ENCODE measurements at places on chromosomes 3 and 15.

DNA sequence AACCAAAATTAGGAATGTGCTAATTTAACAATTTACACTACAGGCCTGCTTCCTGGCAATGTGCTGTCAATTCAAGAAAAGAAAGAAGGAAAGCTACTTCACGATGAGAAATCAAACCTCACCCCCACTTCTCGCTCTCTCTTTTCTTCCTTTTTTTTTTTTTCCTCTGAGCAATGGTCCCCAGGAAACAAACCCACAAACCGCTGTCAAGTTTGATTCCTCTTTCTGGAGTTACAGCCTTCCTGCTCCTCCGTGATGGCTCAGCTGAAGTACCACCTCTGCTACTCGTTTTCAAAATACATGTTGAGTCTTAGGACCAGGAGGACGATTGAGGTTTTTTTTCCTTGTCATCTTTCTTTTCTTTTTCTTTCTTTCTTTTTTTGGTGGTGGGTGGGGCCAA, 3.4 kb upstream of the TRIM71 start:
- no peak for DNase-seq

GRCh38 chr3:34567266-34567665, 768.8 kb downstream of the PDCD6IP start:
- no peak for DNase-seq

DNA sequence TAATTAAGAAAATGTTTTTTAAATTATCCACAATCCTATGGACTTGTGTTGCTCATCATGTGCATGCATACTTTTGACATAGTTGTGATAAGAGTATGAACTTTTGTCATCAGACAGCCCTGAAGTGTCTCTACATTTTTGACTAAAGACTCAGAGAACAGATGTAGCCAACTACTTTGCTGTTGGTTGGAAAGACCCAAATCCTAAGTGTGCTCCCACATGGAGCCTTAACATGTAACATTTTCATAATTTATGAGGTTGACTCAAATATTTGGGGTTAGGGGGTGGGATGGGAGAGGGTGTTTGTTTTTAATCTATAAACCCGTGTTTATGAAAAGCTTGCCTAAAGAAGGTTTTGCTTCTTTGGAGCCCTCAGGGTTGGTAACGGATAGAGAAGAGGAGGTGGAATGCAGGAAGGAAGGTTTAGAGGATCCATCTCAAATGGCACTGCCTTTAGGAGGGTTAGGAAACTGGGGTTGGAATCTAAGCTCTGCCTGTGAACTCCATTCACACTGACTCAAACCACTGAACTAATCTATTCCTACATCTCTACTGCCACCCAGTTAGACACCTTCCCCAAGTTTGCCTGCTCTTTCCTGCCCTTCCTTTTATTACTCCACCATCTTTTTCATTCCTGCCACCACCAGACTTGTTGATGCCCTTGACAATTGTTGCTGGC, 3.7 kb downstream of the BOC start:
- no peak for DNase-seq

GRCh38 chr15:87193481-87193880, 1063.1 kb downstream of the NTRK3 start:
- no peak for DNase-seq

GRCh38 chr3:194046995-194047645, 88.8 kb upstream of the HES1 start:
- DNase-seq: no peak

- no peak for DNase-seq
Observed at GRCh38 chr3:80259736-80260135, 491.9 kb upstream of the ROBO1 start.

DNA sequence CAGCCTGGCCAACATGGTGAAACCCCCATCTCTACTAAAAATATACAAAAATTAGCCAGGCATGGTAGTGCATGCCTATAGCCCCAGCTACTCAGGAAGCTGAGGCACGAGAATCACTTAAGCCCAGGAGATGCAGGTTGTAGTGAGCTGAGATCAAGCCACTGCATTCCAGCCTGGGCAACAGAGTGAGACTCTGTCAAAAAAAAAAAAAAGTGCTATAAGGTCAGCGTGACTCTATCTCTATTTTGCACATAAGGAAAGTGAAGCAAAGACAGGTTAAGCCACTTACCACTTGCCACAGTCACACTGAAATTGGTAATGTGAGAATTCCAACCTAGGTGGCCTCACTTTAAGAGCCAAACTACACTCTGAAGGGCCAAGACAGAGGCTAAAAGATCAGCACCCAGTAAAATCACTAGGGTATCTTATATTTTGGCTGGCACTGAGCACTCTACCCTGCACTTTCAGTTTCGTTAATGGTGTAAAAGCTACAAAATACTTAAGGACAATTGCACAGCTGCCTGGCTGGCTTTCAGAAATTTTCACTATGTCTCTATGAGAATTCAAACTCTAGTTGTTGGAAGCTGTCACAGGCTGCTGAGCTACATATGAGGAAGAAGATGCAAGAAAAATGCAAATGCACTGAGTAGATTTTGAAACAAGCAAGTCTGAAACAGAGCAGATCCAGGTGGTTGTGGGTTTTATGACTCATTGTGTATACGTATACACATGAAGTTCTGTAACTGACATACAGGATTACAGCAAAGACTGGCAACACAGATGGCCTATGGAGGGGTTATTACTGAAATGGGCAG, 32.7 kb downstream of the TRANK1 start:
- no peak for DNase-seq

DNA sequence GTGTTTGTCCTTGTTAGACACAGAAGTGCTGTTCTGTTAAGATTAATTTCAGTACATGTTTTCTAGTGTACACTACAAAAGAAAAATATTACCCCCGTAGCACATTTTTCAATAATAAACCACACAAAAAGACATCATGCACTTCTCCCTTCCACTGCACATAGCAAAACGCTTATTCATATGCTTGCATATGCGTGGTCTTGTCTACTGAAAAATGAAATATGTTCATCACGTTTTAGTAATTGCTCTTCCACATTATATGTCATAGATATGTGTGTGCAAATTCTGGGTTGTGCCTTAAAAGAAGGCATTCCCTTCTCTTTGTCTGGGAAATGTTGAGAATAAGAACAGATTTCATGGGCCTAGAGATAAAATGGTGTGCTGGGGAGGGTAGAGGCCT, 353.9 kb downstream of the NSUN3 start:
- DNase-seq: no peak

DNA sequence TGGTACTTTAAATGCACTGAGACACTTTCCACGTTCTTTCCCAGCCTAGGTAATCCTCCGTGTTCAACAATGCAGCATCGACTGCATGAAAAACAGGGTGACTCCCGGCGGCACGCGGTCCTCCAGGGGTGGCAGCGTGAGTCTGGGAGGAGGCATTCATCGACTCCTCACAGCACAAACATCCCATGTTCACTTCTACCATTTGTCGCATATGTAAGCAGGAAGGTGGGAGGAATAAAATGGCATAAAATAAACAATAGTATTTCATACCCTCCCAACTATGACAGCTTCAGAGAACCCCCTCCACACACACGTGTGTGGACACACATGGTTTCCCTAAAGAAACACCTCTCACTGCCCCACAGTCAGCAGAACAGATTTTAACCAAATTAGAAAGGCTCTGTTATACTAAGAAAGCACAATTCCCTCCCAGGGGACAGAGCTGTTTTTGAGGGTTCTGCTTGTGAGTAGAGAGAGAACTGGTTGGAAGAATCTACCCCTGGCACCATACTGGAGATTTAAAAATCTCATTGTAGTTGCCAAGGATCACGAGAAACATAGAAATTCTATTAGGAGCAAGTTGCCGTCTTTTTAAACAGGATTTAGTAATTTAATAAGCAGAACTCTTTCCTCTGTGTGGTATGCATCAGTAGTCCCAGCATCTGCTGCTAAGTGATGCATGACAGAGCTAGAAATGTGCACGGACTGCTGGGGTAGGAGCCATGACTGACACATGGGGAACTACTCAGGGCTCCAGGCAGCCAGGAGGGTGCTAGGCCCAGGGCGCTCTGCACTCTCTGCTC, 6.0 kb downstream of the FAM43A start:
- DNase-seq: no peak

DNA sequence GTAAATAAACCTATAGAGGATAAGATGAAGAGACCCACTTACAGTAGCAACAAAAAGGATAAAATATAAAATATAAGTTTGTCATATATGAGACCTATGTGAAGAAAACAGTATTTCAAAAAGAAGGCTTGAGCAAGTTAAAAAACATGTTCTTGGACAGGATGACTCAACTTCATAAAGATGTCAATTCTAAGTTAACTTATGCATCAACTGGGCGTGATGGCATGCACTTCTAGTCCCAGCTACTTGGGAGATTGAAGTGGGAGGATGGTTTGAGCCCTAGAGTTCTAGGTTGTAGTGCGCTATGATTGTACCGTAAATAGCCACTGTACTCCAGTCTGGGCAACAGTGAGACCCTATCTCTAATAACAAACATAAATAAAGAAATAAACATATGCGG, 59.7 kb downstream of the PDCD6IP start:
- DNase-seq: no peak

GRCh38 chr3:71984843-71985613, 200.1 kb upstream of the PROK2 start:
- no peak for DNase-seq

- DNase-seq: no peak
Observed at GRCh38 chr3:154132777-154133375, 11.7 kb downstream of the ARHGEF26 start.

- DNase-seq: no peak
Observed at GRCh38 chr3:113157408-113158030, 53.8 kb upstream of the BOC start.

DNA sequence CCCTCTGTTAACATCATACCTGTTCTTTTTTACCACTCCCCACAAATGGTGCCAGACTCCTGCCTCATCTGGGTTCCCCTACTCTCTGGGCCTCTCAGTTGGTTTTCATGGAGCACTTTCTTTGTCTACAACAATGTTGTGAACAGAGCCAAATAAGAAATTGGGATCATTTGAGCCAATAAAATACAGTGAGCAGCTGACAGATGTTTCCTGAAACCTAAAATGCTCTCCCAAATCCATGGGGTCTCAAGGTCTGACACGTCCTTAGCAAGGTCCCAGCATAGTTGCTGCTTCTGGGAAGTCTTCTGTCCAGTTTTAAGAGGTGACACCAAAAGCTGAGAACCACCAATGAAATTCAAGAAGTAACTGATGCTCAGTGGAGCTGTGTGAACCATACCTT, 1.7 kb downstream of the NMNAT3 start:
- DNase-seq: no peak

DNA sequence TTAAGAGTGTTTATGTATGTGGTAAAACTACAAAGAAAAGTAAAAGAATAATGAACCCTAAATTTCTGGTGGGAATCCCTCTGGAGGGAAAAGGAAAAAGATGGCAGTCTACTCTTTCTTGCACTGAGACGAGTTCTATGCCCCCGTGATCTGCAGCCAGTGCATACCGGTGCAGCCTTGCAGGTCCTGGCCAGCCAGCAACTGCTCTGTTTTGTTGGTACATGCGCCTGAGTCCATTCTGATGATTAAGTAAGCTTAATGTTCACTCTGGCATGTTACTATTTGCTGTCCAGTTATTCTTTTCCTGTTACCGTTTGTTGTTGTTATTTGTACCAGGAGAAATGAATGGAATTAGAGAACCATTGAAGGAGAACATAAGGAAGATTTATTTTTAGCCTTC, 95.1 kb upstream of the TMC3 start:
- DNase-seq: no peak

GRCh38 chr3:156615592-156616173, 58.7 kb upstream of the TIPARP start:
- DNase-seq: no peak

- DNase-seq: no peak
Observed at GRCh38 chr3:123792473-123793201, 91.5 kb downstream of the MYLK start.

GRCh38 chr15:88624971-88625490, 3.9 kb downstream of the AEN start:
- DNase-seq: no peak

- no peak for DNase-seq
Observed at GRCh38 chr15:31472636-31473384, 146.2 kb downstream of the KLF13 start.

GRCh38 chr15:87489902-87490665, 766.5 kb downstream of the NTRK3 start:
- DNase-seq: no peak

- no peak for DNase-seq
Observed at GRCh38 chr3:46559091-46559704, 6.9 kb downstream of the LRRC2 start.

DNA sequence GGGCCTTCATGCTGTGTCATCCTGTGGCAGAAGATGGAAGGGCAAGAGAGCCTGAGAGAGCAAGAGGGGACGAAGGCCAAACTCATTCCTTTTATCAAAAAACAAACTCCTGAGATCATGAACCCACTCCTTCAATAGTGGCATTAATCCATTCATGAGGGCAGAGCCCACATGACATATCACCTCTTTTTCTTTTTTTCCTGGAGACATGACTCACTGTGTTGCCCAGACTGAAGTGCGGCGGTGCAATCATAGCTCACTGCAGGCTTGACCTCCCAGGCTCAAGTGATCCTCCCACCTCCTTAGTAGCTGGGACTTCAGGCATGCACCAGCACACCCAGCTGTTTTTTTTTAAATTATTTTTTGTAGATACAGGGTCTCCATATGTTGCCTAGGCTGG, 92.0 kb upstream of the RNU6-1 start:
- DNase-seq: no peak

- no peak for DNase-seq
Observed at GRCh38 chr15:84772031-84772430, 23.6 kb downstream of the ZNF592 start.

GRCh38 chr15:90884719-90885431, 571 bp downstream of the FES start:
- no peak for DNase-seq

GRCh38 chr15:88803241-88803919, at the start of gene ACAN:
TSS of gene ACAN (plus strand) at chr15:88803436. CDS start at chr15:88836207, 32,771 bp downstream.
- DNase-seq: no peak

GRCh38 chr3:139764069-139764905, 86.5 kb upstream of the NMNAT3 start:
- DNase-seq: no peak

- no peak for DNase-seq
Observed at GRCh38 chr3:32138545-32139104, 32.2 kb downstream of the GPD1L start.

DNA sequence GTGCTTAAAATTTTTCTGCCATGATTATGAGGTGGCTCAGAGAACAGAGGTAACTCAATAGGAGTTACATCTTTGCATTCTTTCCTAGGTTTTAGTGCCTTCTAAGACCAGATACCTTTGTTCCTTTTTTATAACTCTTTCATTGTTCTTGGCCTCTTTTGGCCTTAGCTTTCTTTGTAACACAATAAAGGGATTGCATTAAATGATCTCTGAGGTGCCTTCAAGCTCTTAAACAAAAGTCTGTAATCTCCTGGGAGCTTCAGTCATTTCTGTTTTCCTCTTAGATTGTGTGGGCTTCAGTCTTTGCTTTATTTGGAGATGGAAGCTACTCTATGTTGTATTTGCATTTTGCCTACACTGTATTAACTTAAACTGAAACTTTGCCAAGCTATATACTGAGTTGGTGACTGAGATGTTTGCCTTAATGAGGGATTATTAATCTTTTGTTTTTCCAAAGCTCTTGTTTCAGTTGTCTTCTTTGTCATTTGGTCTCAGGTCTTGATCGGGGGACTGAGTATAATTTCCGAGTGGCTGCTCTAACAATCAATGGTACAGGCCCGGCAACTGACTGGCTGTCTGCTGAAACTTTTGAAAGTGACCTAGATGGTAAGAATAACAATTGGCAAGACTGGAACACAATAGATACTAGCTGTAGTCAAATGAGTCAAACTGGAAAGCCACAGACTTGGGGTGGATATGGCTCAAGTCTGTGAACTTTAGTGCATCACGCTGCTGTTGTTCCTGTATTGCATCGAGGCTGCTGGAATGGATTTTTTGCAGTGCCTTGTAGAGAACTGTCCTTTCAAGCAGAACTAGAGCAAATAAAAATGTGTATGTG, 110.3 kb downstream of the HCN4 start:
- no peak for DNase-seq

GRCh38 chr3:174403831-174404230, 455.3 kb upstream of the NAALADL2 start:
- DNase-seq: no peak

Measured in activated T-helper 1 cell treated with anti-CD3 and anti-CD28 coated beads, Interleukin-2, amount 50 U/mL, for 16 hours (primary cell).